ENCODE measurements at places on chromosomes 3 and 15.

- DNase-seq: no peak
Observed at GRCh38 chr3:193452338-193452737, 73.8 kb upstream of the ATP13A5 start.

DNA sequence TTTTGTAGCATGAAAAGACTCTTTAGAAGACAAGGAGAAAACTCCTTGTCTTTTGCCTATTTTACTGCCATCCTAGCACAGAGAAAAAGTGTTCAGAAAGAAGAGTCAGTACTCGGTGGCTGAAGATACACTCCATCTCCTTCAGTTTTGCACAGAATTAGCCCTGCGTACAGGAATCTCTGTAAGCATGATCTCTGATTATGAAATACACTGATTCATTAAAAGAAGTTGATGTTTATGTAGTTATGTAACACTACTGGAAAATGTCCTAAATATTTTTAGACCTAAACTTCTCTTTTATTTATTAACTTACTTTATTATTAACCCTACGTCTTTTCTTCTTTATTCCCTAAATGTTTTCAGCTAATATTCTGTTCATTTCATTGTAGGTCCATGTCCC, 138.4 kb downstream of the LEKR1 start:
- no peak for DNase-seq

DNA sequence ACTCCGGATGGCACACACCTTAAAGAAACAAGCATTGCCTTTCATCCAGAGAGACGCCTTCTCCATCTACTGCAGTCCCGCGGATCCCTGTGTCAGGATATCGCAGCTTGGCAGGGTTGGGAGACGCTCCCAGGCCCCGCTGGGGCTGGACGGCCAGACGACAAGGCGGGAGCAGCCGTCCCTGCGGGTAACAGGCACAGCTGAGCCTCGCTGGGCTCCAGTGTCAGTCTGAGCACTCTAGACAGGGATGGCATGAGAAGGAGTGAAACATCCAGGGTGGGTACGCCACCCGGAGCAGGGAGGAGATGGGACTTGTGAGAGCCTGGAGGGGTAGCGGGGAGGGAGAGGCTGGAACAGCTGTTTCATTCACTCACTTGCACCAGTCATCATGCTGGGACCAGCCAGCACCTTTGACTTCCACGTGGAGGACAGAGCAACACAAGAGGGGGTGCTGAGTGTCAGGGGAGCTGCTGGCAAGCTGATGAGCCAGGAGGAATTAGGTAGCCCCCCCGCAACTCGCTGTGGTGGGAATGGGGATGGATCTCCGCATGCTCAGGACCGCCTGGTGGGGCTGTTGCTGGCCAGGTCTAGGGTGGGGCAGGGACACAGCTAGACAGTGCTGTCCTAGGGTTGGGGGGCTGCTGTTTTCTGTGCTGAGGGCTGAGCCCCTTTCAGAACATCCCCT, 31.6 kb upstream of the SNRPA1 start:
- DNase-seq: no peak

- no peak for DNase-seq
Observed at GRCh38 chr3:66431494-66431893, 69.3 kb downstream of the LRIG1 start.

DNA sequence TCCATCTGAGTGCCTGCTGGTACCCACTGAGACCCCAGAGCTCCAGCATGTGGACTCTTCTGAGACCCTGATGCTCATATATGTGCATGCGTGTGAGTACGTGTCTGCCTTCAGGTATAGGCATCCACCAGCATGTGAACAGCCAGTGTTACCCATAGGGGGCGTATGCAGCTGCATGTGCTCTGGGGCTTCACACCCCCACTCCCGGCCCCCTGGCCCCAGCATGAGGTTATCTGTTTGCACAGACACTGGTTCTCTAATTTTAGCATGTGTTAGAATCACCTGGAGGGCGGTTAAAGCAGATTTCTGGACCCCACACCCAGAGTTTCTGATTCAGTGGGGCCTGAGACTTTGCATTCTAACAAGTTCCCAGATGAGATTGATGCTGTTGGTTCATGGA, 824 bp upstream of the CILP start:
- DNase-seq: peak; percentile 21

DNA sequence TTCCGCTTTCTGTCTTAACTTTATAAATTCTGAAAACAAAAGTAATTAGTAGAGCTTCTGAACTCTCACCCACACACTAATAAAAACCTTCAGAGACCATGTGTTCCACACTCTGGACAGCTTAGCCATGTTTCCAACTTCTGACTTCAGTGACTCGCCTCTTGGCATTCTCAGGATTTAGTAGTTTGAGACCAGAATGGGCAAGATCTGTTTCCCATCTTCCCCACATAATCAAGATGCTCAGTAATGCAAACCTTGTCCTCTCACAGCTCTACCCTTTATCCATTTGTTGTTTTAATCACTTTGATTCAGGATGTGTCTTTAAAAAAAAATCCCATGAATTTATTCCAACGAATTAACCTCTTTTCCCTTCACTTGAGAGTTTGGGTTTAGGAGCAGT, 166.6 kb upstream of the SLC24A5 start:
- no peak for DNase-seq

- DNase-seq: no peak
Observed at GRCh38 chr15:39885099-39885777, 34.8 kb downstream of the GPR176 start.

GRCh38 chr15:89170364-89170763, 51.0 kb downstream of the RLBP1 start:
- DNase-seq: no peak

- DNase-seq: no peak
Observed at GRCh38 chr3:99499235-99500158, 138.9 kb upstream of the COL8A1 start.

DNA sequence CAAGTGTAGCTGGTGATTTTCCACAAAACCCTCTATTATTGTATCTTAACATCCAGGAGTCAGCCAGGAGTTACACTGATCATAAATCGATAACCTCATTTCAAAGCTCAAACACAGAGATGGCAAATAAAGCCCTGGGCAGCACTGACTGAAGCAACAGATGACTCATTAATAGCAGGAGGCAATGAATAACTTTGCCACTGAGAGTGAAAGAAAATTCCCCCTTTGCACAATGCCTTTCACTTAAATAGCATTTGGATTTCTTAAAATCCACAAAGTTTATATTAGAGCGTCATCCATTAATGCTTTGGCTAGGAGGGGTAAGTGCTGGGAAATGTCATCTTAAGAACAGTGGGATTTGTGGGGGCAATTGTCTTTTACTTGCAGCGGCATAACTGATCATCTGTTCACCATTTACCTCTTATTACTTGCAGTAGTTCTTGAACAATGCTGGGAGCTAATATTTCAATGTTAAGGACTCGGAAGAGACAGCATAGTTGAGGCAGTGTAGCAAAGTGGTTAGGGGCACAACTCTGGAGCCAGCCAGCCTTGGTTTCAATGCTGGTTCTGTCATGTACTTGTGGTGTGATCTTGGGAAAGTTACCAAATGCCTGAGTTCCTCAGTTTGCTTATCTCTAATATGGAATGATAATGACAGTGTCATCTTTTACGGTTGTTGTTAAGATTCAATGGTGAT, 630.4 kb upstream of the TBL1XR1 start:
- no peak for DNase-seq

DNA sequence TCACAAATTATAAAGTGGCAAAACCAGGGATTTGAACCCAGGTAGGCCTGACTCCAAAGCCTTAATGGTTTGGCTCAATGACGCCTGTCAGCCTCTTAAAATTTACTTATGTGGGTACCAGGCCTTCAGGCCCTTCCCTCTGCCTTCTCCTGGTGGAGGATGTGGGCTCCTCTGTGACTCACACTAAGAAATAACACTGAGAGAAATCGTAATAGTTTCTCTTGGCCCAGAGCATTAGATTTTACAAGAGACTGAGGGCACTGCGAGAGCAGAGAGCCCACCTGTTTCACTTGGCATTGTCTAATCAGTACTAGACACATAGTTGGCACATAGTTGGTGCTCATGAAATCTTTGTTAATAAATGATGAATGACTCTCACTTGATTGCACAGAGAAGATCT, 505.2 kb downstream of the SHQ1 start:
- peak; percentile 32 for DNase-seq

GRCh38 chr3:119401503-119402440, 61.6 kb downstream of the TMEM39A start:
- DNase-seq: no peak

- no peak for DNase-seq
Observed at GRCh38 chr3:22907796-22908195, 295.3 kb upstream of the UBE2E2 start.

DNA sequence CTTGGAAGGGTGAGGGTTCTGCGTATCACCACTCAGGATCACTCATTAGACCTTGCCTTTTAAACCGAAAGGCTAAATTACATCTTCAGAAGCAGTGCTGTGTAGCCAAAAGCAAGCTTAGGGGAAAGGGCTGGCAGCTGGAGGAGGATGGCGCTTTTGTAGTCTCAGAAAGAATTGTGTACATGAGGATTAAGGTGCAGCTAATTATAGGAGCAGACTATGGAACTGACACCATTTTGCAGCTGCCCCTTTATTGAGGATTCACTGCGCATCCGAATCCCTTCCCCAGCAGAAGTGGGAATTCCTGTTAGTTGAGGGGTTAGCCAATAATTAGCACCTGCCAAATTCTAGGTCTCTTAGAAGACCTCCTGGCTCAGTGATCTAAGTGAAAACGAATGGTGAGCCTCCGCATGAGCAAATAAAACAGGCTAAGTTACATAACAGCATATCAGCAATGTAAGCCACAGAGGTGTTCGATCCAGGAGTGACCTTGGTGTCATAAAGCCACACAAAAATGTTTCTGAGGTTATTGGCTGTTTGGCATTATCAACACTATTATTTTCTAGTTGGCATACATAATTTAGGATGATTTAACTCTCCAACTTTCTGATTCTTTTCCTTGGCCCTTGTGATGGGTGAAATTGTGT, 42.6 kb upstream of the SEMA6D start:
- DNase-seq: no peak

- no peak for DNase-seq
Observed at GRCh38 chr3:179551349-179552105, 11.2 kb upstream of the ACTL6A start.

DNA sequence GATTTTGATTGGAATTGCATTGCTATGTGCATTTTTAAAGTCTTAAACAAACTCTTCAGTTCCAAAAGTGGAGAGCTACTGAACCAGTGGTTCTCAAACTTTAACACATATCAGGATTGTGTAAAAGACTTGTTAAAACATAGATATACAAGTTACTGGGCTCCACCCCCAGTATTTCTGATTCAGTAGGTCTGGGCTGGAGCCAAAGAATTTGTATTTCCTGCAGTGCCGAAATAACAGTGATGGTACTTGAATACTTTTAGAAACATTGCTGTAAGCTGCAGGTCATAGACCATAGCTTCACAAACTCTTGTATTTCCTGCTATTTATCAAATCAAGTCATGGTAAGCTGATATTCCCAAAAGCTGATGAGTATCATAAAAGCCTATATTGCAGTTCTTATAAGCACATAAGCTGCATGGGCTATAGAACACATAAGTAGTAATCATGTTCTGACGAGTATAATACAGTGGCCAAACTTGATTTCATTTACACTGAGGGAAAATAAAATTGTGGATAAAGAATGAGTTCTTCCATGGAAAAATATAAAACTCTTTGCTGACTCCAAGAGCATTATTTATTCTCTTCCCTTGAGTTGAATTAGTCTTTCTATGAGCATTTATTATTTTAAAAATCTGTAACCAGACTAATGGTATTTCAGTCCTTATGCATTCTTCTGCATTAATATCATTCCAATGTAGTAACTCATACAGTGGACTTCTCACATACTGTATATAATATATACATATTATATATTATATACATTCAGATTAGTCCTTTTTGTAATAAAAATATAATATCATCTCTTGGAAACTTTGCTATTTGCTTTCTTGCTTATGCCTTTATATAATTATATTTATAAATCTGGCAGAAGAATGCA, 550.5 kb upstream of the AGTR1 start:
- DNase-seq: no peak

GRCh38 chr3:101842935-101843330, 6.4 kb upstream of the NFKBIZ start:
- no peak for DNase-seq

- no peak for DNase-seq
Observed at GRCh38 chr3:65597226-65597951, 441.3 kb downstream of the MAGI1 start.

GRCh38 chr3:142817897-142818296, 71.0 kb downstream of the PCOLCE2 start:
- DNase-seq: no peak

DNA sequence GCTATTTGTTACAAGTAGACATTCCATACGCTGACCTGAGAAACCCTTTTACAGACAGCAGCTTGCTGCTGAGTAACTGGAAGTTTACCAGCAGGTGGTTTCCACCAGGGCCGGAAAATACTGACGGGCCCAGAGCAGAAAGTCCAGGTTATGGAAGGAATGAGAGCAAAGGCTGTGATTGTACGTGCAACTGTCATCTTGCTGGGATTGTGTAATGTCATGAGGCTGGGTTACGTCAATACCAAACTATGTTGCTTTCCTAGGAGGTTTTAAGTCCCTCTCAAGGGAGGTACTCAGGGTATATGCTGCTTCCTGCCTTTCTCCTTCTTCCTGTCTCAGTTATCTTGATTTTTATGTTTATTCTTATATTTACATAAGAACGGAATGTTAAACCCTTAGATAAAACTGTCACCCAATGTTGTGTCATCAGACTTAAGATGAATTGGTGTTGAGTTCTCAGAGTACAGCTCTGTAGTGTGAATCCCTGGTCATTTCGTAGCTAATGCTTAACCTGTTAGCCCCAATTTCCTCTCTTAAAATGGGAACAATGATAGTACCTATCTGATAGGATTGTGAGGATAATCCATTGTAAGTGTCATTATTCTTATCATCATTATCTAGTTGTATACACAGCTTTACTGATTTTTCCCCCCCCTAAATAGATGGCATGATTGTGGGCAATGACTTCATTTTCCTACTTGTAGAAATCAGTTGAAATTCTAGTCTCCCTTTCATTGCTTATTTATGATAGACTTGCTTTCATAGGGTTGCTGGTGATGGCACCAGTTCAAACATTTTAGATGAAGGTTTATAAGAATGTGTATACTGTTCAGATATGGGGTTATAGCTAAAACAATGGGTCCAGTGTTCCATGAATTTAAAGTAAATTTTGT, 101.4 kb downstream of the FNDC3B start:
- DNase-seq: no peak

DNA sequence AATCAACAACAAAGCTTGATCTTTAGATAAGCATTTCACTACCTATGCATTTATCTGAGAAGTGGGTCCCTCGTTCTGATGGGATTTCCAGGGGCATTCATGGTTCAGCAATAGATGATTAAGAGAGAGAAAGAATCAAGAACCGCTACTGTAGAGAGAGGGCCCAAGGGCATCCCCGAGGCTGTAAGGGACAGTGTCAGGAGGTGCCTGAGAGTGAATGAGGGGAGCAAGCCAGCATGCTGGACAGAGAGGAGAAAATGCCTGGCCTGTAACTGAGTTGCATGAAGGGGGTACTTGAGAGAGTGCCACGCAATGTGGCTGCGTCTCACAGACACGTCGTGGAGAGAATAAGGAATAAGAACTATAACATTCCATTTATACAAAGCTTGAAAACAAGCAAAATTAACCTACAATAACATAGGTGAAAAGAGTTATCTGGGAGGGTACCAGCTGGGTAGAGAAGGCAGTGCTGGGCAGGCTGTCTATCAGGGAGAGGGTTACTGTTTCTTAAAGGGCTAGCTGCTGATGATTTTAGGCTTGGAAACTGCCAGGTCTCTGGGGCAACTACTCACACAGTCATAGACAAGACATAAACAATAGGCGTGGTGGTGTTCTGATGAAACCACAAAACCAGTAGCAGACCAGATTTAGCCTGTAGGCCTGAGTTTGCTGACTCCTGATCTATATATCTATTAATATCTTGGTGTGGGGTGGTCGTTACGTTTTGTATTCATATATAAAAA, 374.6 kb upstream of the CFAP20DC start:
- no peak for DNase-seq

- no peak for DNase-seq
Observed at GRCh38 chr3:98808071-98808470, 44.9 kb downstream of the ST3GAL6 start.

All from stimulated activated CD4-positive, alpha-beta T cell treated with anti-CD3 and anti-CD28 coated beads, Interleukin-12 subunit alpha, Interleukin-12 subunit beta, amount 100 ng/mL, for 4 hours (primary cell).